NCI-H1105 treated with DMSO at 0.1 percent for 48 hours (cell line): ENCODE measurements at places on chromosomes 13 and 19.

GRCh38 chr13:80134346-80134745 lies 206.6 kb downstream of the SPRY2 start:
- no peak for DNase-seq

GRCh38 chr19:7328647-7329046 lies 20.1 kb upstream of the ARHGEF18 start:
- DNase-seq = no peak

GRCh38 chr19:41452584-41453275 lies 9.8 kb downstream of the ERICH4 start:
- DNase-seq = no peak

DNA sequence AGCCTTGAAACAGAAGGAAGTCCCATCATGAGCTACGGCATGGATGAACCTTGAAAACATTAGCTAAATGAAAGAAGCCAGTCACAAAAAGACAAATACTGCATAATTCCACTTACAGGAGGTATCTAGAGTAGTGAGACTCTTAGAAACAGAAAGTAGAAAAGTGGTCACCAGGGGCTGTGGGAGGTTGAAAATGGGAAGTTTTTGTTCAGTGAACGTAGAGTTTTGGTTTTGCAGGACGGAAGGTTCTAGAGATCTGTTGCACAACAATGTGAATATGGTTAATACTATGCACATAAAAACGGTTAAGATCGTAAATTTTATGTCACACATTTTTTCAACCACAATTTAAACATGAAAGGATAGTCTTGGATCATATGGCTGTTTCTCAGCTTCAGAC lies 11.9 kb upstream of the SLC10A2 start:
- DNase-seq = no peak

GRCh38 chr13:79830945-79831344 lies 350.0 kb downstream of the NDFIP2 start:
- no peak for DNase-seq

GRCh38 chr19:53982611-53983010 lies 8.8 kb upstream of the CACNG6 start:
- DNase-seq = no peak

GRCh38 chr13:100508996-100509395 lies 79.6 kb downstream of the GGACT start:
- no peak for DNase-seq
